ENCODE measurements at places on chromosomes 7 and 10. TPM values are rescaled to one million over a fixed set of nuclear protein-coding genes. Genes with fewer than 3 reads are reported as not detected.

The UPK3BL2 gene
- total RNA-seq: 10.9 TPM

The OR2A5 gene
- not detected for total RNA-seq

The CYP2C18 gene
- 66.8 TPM for total RNA-seq

DNA sequence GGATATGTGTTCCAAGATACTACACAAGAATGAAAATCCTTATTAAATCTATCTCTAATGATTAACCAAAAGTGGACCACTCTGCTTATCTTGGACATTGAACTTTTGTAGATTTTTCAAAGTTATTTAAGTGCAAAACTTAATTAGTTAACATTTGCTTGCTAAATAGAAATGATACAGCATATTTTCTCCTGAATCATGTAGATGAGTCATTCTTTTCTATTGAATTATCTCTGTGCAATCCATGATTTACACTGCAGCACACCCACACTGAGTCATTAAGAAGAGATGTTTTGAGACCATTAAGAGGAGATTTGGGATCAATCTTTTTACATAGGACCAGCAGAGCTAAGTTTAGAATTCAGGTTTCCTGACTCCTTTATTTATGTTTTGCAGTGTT lies 6.6 kb upstream of the ABCC2 start:
- H3K4me3 ChIP-seq: no peak overlapping the region
- peak overlapping the region; percentile 29 for H3K27ac ChIP-seq
- no peak for DNase-seq
- H3K36me3 ChIP-seq: no peaks in the 10 kb centered on the region
- H3K4me1 ChIP-seq: no peaks in the 10 kb centered on the region

DNA sequence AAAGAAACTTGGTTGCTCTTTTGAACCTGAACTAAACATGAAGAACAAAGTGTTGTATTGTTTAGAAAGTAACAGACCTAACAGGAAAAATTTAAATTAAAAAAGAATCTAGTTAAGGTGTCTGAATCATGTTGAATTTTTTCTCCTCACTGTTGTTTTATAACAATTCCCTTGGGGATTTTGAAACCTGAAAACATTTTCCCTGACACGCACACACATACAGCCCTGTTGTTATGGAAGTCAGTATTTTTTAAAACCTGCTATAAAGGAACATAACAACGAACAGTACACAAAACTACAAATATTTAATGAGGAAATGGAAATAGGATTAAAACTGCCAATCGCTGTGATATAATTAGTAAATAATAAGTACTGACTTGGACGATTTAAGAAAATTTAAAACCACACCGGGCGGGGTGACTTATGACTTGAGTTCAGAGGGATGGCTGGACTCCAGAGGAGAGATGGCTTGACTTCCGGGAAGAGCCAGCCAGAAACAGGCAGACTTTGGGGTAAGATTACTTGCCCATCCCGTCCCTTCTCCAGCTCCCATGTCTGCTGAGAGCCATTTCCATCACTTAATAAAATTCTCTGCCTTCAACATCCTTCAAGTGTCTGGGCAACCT lies 16.2 kb upstream of the SPOCK2 start:
- no peak overlapping the region for H3K4me3 ChIP-seq
- H3K4me1 ChIP-seq: no peaks in the 10 kb centered on the region
- peaks cover 28% of the 10 kb centered on the region for H3K36me3 ChIP-seq
- H3K27me3 ChIP-seq: no peaks in the 10 kb centered on the region
- DNase-seq: no peak

GRCh38 chr7:21608465-21608864 lies 65.6 kb downstream of the DNAH11 start:
- H3K27ac ChIP-seq: no peak overlapping the region
- no peak for DNase-seq
- H3K27me3 ChIP-seq: peaks cover 4% of the 10 kb centered on the region
- no peak overlapping the region for H3K4me3 ChIP-seq
- no peaks in the 10 kb centered on the region for H3K4me1 ChIP-seq

The DENND2A gene
- 6.7 TPM for total RNA-seq

The PON3 gene
- total RNA-seq: not detected

DNA sequence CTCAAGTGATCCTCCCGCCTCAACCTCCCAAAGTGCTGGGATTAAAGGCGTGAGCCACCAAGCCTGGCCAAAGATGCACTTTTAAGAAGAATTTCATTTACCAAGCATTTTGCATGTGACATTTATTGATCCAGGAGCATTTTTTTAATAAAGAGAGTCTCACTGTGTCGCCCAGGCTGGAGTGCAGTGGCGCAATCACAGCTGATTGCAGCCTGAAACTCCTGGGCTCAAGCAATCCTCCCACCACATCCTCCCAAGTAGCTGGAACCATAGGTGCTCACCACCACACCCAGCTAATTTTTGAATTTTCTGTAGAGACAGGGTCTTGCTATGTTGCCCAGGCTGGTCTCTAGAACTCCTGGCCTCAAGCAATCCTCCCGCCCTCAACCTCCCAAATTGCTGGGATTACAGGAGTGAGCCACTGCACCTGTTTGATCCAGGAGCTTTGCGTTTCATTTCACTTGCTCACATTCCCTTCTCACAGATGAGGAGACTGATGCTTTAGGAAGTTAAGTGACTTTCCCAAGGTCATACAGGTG lies 4.4 kb upstream of the TBL2 start:
- no peaks in the 10 kb centered on the region for H3K27me3 ChIP-seq
- H3K36me3 ChIP-seq: no peaks in the 10 kb centered on the region
- no peak overlapping the region for H3K27ac ChIP-seq
- H3K4me3 ChIP-seq: no peak overlapping the region
- DNase-seq: no peak

DNA sequence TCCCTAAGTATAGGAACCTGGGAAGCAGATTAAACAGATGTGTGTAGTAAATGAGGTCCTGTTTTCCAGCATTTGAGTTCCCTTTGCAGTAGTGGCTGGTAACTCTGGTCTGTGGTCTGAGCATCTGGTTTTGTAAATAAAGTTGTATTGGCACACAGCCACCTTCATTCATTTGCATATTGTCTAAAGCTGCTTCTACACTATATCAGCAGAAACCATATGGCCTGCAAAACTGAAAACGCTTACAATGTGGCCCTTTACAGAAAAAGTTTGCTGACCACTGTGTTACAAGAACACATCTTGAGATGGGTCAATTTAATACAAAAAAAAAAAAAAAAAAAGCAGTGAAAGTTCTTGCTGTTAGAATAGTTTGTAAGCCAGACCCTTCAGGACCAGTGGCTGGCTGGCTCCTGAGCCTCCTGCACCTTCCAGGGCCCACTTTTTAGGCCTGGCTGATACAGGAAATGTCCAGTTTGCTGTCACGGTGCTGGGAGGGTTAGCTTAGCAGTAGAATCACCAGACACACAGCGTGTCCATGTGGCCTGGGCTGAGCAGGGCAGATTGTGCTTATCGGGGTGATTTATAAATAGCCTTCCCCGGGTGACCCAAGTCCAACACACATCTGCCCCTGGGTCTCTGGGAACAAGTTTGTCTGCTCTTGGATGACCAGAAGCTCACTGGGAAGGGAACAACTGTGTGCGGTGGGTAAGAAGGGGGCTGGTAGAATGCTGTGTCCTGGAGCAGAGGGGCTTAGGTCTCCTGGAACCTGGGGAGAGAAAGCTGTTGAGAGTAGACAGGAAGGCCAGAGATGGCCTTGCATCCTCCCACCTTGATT lies 1.4 kb downstream of the C10orf71 start:
- no peak overlapping the region for H3K27ac ChIP-seq
- peaks cover 14% of the 10 kb centered on the region for H3K27me3 ChIP-seq
- H3K4me1 ChIP-seq: peaks cover 15% of the 10 kb centered on the region
- no peak overlapping the region for H3K4me3 ChIP-seq

GRCh38 chr7:121390109-121390508 lies 6.0 kb downstream of the FAM3C start:
- H3K4me3 ChIP-seq: no peak overlapping the region
- H3K4me1 ChIP-seq: peaks cover 56% of the 10 kb centered on the region
- no peaks in the 10 kb centered on the region for H3K36me3 ChIP-seq
- no peaks in the 10 kb centered on the region for H3K27me3 ChIP-seq
- no peak overlapping the region for H3K27ac ChIP-seq
- DNase-seq: no peak

GRCh38 chr10:114024876-114025610 lies 18.6 kb upstream of the ADRB1 start:
- no peaks in the 10 kb centered on the region for H3K36me3 ChIP-seq
- H3K4me3 ChIP-seq: no peak overlapping the region
- peaks cover 12% of the 10 kb centered on the region for H3K4me1 ChIP-seq
- H3K27me3 ChIP-seq: no peaks in the 10 kb centered on the region

The SFXN3 gene
- 60.4 TPM for total RNA-seq

The CPVL gene
- total RNA-seq: not detected

The PNLIPRP2 gene
- total RNA-seq: not detected

The MPLKIP gene
- 6.7 TPM for total RNA-seq

The THSD7A gene
- total RNA-seq: not detected

Measured in stomach (tissue), 19 donors.